ENCODE measurements at places on chromosomes 3 and 15.

GRCh38 chr3:30495172-30496065, 111.0 kb upstream of the TGFBR2 start:
- DNase-seq = peak; percentile 23

DNA sequence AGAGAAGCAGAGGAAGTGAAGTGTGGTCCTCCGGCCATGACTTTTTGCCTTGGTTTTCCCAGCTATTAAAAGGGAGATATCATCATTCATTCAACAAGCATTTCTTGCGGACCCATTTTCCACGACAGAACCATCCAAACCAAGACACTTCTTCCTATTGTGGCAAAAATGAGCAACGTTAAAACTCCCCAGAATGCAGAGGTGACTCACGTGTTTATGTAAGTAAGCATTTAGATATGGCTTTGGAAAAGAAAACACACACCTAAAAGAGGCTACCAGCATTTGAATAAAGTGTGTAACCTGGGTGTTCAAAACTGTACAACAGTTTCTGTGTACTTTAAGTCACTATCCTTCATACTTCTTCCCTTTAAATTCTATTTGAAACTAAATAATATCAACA, 181.3 kb downstream of the RORA start:
- no peak for DNase-seq

DNA sequence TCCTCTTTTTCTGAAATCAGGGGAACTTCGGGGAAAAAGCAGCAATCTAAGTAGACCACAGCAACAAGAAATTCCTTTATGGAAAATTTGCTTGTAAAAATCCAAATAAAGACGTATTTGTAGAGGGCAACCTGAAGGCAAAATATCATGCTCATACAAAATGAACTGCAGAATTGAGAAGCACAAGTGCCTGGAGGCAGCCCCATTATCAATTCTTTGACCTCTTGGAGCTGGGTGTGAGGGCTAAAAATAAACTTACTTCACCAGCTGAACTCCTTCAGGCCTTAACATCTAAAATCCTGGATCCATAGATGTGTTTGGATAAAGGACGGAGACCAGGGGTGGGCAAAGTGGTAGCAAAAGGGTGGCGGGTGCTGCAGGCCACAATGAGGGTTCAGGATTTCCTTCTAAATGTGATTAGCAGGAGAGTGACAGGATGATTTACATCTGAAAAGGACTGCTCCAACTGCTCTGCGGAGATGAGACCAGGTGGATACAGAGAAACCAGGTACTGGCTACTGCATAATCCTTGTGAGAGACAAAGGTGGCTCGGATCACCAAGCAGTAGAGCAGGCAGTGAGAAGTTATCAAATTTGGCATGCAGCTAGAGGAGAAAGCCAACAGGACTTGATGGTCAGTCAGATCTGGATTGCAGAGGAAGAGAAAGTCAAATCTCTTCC, 81.7 kb upstream of the TJP1 start:
- no peak for DNase-seq

GRCh38 chr15:25850154-25851111, 12.7 kb downstream of the ATP10A start:
- DNase-seq = peak; percentile 79

- peak; percentile 21 for DNase-seq
These were observed 64.0 kb upstream of the CDAN1 start for GRCh38 chr15:42800731-42801474.

DNA sequence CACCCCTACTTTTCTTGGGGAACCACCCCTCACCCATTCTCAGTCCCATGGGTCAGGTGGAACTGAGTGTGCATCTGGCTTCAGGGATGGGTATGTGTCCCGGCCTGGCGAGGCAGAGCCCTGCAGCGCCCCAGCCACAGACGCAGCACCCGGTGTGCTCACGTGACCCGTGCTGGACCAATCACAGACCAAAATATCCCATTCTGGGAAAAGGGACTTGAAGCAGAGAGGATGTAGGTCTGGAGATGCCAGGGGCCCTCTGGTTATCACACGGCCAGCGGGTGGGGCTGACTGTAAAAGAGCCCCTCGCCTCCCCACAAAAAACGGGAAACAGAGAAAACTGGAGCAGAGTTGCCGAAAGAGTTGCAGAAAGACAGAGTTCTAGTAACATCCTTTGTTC, 138.0 kb upstream of the RAD18 start:
- no peak for DNase-seq

DNA sequence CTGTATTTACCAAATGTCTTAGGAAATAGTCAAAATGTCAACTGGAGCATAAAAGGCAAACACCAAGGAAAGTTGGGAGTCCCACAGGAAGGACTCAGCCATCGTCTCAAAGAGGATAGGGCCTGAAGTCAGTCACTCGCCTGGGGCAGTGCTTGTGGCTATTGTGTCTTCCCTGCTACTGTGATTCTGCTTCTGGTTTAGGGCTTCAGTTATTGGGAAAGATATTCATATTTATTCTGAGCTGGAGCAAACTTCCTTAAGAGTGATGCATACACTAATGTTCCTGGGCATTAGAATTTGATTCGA, 118.1 kb downstream of the EDEM1 start:
- no peak for DNase-seq

- no peak for DNase-seq
These were observed 82.7 kb upstream of the TCF12 start for GRCh38 chr15:56835718-56836171.

DNA sequence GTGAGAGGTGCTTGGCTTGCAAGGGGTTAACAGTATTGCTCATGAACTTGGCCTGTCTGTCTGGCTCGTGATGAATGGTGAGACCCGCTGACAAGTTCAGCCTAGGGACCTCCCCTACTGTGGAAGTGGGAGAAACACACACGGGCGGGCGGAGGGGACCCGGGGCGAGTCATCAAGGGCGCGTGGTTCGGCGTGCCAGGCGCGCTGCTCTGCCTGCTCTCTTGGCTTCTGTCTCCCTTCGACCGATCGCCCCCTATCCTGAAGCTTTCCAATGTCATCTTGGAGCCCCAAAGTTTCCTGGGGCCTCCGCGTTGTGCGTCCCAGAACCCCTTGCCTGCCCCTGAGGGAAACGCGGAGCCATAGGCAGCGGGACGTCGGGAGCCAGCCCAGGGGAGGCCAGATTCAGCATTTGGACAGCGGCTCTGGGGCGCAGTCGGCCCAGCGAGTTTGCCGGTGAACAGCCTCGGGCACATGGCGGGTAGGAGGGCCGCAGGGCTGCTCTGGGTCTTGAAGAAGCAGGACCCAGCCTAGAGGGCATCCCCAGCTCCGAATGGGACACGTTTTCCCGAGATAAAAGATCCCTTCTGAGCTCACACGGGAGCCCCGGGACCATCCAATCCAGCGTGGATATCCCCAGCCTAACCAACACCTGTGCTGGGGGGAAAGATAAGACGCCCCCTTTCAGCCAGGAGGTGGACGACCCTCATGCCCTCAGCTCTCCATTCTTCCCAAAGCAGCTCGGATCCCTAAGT, 27.0 kb upstream of the POLG start:
- DNase-seq = peak; percentile 82

GRCh38 chr15:32828507-32829186, 110.8 kb downstream of the GREM1 start:
- DNase-seq = no peak
